Sigmoid colon (tissue), 7 donors: ENCODE measurements at places on chromosomes 1 and 21. TPM values are rescaled to one million over a fixed set of nuclear protein-coding genes. Genes with fewer than 3 reads are reported as not detected.

DNA sequence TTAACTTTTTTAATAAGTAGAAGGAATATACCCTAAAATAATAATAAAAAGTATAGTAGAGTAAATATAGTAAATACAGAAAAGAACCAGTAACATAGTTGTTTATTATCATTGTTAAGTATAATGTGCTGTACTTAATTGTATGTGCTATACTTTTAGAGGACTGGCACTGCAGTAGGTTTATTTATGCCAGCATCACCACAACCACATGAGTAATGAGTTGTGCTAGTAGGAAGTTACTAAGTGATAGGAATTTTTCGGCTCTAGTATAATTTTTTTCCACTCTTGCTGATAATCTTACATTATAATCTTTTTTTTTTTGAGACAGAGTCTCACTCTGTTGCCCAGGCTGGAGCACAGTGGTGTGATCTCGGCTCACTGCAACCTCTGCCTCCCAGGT, 71.6 kb downstream of the IVNS1ABP start:
- no peak for DNase-seq

GRCh38 chr1:145877923-145878486, 7.7 kb downstream of the ANKRD35 start:
- DNase-seq = no peak

- DNase-seq = no peak
These were observed 257.4 kb downstream of the PDE4B start for GRCh38 chr1:66050123-66050522.

DNA sequence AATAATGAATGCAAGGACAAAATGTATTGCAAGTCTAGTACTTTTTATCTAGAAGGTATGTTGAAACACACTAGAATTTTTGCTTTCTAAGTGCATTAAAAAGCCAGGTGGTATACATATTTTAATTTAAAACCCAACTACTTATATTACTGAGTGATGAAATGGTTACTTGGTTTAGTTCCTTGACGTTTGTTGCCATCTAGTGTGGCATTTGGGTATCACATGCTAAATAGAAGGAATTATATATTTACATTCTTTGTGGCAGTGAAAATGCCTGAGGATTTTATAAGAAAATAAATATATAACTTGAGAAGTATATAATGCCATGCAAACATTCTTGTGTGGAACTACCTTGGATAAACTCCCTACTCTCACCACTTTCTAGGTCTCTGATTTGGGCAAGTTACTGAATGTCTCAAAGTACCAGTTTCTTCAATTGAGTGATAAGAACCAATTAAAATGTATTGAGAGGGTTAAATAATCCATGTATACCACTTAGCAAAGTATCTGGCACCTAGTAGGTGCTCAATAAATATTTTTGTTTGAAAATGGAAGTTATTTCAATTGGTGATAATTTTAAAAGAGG, 69.6 kb downstream of the SDCCAG8 start:
- DNase-seq = no peak

DNA sequence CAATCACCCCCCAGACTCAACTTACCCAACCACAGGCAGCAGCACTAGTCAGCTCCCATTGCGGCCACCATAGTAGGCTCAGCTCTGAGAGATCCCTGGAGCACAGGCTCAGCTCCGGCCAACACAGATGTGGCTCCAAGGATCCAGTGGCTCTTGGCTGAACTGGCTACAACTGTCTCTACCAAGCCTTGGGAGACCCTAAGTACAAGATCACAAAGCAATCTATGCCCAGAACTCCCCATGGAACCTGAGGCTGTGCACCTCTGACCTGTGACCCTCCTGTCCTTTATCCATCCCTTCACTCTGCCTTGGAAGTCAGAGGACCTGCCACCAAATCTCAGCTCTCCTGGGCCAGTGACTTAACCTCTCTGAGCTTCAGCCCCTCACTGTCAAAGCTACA, 61.8 kb upstream of the GJB5 start:
- DNase-seq = no peak

The CERS2 gene
- 82.0 TPM for total RNA-seq

The APOBEC4 gene
- total RNA-seq = not detected

The OR2W3 gene
- total RNA-seq = 3.0 TPM
